Renal pelvis (tissue), 12 donors: ENCODE measurements at places on chromosomes 4 and X. TPM values are rescaled to one million over a fixed set of nuclear protein-coding genes. Genes with fewer than 3 reads are reported as not detected.

- DNase-seq: peak; percentile 10
Observed at GRCh38 chr4:19262467-19262866, 989.2 kb upstream of the SLIT2 start.

DNA sequence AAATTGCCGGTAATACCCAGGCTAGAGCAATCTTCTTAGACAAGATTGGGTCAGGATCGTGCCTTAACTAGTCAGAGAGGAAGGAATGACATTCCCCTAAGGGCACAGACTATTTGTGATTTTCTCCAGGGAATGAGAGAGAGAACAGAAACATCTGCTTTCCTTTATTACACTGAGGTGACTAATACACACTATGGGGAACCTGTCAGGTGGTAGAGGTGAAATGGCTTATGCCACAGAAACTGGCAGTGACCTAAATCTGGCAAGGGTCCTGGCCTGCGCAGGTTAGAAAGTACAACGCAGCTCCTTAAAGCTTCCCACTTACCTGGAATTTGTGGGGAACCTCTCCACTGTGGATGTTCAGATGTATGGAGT, 16.6 kb upstream of the HPGD start:
- no peak for DNase-seq

- no peak for DNase-seq
Observed at GRCh38 chrX:41116948-41117347, 31.7 kb downstream of the USP9X start.

DNA sequence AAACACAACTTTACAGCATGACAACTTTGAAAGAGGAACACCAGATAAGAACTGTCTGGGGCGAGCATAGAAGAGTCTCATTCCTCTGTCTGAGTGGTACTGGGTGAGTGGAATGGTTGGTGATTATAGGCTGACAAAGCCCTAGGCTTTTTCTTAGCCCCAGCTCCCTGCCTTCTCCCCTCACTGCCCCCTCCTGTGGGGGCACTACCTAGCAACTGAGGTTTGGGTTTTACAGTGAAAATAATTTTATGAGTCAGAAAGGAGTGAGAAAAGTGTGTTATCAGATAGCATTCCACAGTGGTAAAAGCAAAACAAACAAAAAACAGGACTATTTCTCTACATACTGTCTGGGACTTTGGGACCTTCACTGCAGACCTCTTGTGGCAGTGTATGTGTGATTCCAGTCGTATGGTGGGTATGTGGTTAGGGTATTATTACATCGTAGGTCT, 10.5 kb upstream of the TMEM165 start:
- no peak for DNase-seq

DNA sequence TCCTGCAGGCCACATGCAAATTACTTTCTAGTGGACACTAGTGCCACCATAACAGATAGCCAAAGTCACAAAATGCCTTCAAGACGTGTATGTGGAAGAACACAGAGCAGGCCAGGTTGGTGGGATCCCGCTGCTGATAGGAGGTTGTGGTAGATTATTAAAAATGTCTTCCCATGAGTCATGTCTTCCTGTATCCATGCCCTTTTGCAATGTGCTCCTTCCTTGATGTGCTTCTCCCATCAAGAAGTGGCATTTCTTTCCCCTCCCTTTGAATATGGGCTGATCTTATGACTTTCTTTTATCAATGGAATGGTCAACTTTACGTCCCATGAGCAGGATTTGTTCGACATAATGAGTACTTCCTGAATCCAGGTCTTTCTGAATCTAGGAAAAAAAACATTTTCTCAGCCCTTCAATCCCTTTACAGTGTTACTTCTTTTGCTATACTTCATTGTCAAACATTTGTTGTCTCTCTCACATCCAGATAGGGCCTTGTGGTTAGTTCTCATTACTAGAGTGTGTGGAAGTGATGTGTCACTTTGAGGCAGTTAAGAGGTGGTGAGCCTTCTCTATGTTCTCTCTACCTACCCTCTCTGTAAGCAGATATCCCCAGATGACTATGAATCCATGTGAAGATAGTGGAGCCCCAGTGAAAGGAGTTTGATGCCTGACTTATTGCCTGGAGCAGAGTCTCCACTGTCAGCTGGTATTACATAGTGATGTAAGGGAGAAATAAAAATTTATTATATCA, 519.2 kb upstream of the DIPK2B start:
- no peak for DNase-seq

- DNase-seq: no peak
Observed at GRCh38 chr4:42733380-42733779, 76.5 kb upstream of the ATP8A1 start.

DNA sequence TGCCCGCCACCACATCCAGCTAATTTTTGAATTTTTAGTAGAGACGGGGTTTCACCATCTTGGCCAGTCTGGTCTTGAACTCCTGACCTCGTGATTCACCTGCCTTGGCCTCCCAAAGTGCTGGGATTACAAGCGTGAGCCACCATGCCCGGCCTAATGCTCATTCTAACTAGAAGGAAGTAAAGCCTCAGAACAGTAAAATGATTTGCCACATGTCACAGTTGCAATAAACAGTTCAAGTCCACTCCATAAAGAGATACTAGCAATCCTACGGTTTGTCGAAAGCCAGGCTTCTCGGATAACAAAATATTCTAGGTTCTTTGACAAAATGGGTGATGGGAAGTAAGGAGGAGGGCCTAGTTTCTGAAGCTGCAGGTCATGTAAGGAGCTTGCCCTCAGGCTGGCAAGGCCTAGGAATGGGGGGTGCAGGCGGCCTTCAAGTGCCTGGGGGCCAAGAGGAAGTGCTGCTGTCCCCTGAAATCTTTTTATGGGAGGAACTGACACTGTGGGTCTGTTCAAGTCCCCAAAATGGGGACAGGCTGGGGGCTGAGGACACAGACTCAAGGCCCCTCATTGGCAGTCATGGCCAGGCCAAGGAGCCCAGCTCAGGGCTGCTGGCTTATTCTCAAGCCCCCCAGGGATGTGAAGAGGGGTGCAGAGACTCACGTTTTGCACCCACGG, 31.8 kb upstream of the ACSL1 start:
- DNase-seq: no peak

GRCh38 chr4:98958065-98958464, 29.1 kb upstream of the EIF4E start:
- no peak for DNase-seq

GRCh38 chr4:82790060-82790660, 8.4 kb downstream of the SCD5 start:
- DNase-seq: no peak

DNA sequence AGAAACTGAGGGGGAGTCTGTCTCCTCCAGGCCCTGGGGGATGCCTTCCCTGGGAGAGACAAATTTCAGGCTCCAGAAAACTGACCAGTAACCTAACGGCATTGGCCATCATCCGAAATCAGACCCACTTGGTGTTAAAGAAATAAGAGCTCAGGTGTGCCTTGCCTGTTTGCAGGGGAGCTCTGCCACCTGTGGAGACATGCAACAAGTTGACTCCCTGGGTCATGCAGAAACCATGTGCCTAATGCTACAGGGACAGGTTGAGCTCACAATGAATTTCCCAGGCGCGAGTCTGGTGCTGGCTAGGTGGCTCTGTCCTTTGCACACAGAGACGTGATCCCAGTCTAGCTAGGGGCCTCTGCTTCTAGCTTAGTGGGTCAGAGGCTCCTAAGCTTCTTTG, 95.8 kb upstream of the KIT start:
- no peak for DNase-seq

- no peak for DNase-seq
Observed at GRCh38 chrX:13123857-13124345, 79.5 kb upstream of the FAM9C start.

- DNase-seq: no peak
Observed at GRCh38 chr4:145451895-145452294, 29.8 kb upstream of the SMAD1 start.

DNA sequence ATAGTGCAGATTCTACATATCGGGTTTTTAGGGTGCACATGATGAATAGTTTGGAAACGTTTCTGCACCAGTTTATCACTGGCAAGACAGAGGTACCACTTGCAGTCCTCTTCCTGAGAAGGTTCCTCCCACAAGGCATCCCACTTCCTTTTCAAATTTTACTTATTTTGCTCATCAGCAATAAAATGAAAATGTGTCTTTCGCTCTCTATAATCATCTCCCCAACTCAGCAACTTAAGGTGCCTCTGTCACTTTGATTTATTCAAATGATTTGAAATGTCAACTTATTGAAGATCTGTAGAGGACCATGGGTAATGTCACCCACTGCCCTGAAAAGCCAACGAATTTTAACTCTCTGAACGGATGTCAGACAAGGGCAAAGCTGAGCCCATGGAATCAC, 53.2 kb downstream of the VGLL1 start:
- DNase-seq: no peak

DNA sequence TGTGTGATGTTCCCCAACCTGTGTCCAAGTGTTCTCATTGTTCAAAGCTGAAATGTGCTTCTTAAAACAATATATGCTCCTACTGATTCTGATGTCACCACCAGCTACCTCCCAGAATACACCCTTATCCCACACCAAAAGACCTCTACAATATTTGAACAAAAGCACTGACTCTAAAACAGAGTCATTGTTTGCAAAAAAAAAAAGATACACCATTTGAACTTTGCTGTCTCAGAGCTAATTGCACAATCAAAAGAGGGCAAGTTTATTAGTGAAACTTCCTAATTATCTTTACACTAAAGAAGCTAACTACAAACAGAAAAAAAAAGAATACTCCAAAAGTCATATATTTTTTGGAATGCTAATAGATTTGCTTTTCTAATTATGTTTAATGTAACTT, 34.1 kb upstream of the INTU start:
- DNase-seq: no peak

- DNase-seq: no peak
Observed at GRCh38 chrX:30965767-30966166, 76.7 kb upstream of the TAB3 start.

GRCh38 chrX:118595501-118596042, 100.0 kb downstream of the DOCK11 start:
- DNase-seq: no peak

- DNase-seq: no peak
Observed at GRCh38 chr4:162201673-162202072, 37.9 kb upstream of the FSTL5 start.

DNA sequence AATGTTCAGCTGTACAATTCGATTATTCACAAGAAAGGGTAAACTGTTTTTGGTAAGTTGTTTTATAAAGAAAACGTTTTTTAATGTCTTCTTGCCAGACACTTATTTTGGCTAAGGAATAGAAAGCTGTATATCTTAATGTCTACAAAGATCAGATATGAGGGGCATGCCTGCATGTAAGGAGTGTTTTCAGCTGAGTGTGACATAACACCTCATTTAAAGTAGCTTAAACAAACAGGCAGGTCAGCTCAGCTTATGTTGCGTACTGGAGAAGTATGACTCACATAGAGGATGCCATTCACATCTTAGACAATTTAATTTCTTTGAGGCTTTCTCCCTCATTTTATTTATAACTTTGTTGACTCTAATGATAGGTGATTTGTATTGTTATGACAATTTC, 30.4 kb downstream of the LAMTOR3 start:
- DNase-seq: no peak

DNA sequence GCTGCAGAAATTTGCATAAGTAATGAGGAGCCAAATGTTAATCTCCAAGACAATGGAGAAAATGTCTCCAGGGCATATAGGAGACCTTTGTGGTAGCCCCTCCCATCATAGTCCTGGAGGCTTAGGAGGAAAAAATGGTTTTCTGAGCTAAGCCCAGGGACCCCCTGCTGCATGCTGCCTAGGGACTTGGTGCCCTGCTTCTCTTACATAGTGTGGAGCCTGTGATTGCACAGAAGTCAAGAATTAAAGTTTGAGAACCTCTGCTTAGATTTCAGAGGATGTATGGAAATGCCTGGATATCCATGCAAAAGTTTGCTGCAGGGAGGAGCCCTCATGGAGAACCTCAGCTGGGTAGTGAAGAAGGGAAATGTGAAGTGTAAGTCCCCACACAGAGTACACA, 379.4 kb upstream of the TACR3 start:
- no peak for DNase-seq

GRCh38 chr4:82713856-82714255, 84.7 kb downstream of the SCD5 start:
- DNase-seq: no peak

- DNase-seq: no peak
Observed at GRCh38 chr4:138835832-138836533, 179.6 kb upstream of the NOCT start.

DNA sequence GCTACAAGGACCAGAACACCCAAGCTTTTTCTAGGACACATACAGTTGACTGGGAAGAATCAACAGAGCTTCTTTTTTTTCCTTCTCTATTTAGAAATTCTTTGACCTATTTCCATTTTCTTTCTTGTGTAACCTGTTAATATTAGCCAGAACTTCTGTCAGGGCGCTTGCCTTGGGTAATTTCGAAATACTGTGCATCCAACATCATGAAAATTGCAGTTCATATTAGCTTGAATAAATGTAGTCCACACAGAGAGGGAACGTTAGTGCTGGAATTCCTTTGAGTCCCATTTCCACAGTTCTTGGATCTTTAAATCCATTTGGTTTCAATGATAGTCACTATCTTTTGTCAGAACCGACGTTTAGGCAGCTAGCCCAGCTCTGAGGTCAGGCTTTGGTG, 141.8 kb downstream of the MXRA5 start:
- DNase-seq: no peak

- no peak for DNase-seq
Observed at GRCh38 chr4:154308207-154308606, 183.4 kb downstream of the DCHS2 start.

DNA sequence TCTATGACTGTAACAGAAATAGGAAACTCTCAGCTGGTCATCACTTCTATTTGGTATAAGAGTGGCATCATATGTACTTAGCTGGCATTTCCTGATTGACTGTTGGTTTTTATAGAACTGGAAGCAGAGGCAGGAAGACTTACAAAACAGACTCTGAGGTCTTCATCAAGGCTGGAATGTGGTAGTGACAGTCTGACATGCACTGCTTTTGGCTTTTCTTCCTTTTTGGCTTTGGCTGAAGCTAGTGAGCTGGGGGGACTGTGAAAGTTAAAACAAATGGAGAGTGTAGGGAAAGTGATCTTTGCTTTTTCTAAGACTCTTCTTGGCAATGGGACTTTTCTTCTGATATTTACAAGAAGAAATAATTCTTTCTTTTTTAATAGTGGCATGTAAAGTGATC, 121.1 kb upstream of the SLC4A4 start:
- no peak for DNase-seq

The CPEB2 gene
- polyA plus RNA-seq: 15.5 TPM

The BRCC3 gene
- 29.5 TPM for polyA plus RNA-seq

The TMPRSS11A gene
- polyA plus RNA-seq: 0.17 TPM

The TCEAL6 gene
- not detected for polyA plus RNA-seq

The CCNA2 gene
- polyA plus RNA-seq: 26.7 TPM

The CCSER1 gene
- 18.8 TPM for polyA plus RNA-seq

The SSX4B gene
- polyA plus RNA-seq: not detected

The USP17L26 gene
- not detected for polyA plus RNA-seq

The ATXN3L gene
- polyA plus RNA-seq: not detected

The TKTL2 gene
- polyA plus RNA-seq: not detected

The ATP1B4 gene
- not detected for polyA plus RNA-seq

The CLTRN gene
- 20.8 TPM for polyA plus RNA-seq

The TREX2 gene
- polyA plus RNA-seq: 0.54 TPM

The NSG1 gene
- 4.3 TPM for polyA plus RNA-seq

The REPS2 gene
- 21.9 TPM for polyA plus RNA-seq

The VCX gene
- not detected for polyA plus RNA-seq

The GATA1 gene
- polyA plus RNA-seq: 0.44 TPM

The DNAAF6 gene
- polyA plus RNA-seq: not detected

The ASB5 gene
- polyA plus RNA-seq: 0.34 TPM

The ODAM gene
- 1.3 TPM for polyA plus RNA-seq

The RS1 gene
- polyA plus RNA-seq: 0.07 TPM
